Frontal cortex (tissue), 4 donors: ENCODE measurements at places on chromosomes 11 and 22.

GRCh38 chr11:125235071-125235471 lies 70.5 kb downstream of the PKNOX2 start:
- DNase-seq, result no peak

- no peak for DNase-seq
Measured at GRCh38 chr11:124069429-124070401, 28.6 kb upstream of the OR10G7 start.

- DNase-seq, result no peak
Measured at GRCh38 chr11:133649040-133649439, 116.7 kb upstream of the OPCML start.

DNA sequence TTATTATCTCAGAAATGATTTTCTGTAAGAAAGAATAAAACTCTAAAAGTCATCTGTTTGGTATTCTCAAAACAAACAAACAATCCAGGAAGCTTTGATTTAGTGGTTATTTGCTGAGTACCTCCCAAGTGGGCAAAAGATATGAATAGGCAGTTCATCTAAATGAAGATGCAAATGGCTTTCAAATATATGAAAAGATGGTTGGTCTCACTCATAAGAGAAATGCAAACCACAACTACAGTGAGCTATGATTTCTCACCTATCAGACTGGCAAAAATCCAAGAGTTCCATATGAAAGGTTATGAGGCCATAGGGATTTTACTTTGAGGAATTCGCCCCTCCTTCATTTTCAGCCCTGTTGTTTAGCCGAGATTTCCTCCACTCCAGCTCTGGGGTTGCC lies 11.3 kb upstream of the P2RY2 start:
- DNase-seq, result no peak

GRCh38 chr11:115672412-115672811 lies 168.2 kb upstream of the CADM1 start:
- DNase-seq, result no peak

- no peak for DNase-seq
Measured at GRCh38 chr11:23903044-23903704, 593.7 kb upstream of the LUZP2 start.

DNA sequence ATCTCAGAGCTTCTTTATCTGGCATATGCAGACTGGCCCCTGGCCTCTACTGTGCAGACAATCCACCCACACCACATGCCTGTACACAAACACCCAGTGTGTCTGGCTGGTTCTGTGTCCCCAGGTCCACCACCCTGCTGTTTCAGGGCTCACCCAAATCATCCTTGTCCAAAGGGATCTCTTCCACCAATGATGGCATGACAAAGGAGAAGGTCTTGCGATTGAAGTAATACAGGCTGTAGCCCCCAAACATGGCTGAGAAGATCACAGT lies 1.7 kb downstream of the SLC37A4 start:
- no peak for DNase-seq

DNA sequence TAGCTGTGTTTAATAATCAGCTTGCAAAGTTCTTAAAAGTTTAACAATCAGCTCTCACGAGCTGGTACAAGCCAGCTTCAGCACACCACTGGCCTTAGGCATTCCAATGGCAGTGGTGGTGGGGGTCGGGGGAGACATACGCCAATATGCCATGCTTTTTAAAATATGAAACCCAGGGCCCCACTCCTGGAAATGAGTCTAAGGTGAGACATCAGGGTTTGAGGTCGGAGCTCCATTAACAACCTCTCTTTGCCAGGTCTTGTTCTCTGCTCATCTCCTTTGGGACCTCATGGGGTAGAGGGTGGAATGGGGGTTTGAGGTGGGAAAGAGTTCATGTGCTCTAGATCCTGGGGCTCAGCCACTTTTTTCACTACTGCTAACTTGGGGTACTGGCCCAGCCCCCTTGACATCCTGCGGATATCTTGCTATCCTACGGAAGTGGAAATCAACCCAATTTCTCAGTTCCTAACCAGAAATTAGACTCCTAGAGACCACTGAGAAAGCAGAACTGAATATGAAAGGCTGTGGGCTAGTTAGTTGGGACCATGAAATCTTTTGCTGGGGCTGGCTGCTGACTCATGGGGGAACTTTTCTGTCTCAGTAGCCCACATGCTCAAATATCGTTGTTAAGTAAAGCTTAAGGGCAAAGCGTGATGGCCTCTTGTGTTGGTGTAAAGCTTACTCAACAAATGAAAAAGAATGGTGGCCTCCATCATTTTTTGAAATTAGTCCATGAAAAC lies 90.1 kb downstream of the PDHX start:
- DNase-seq, result no peak

DNA sequence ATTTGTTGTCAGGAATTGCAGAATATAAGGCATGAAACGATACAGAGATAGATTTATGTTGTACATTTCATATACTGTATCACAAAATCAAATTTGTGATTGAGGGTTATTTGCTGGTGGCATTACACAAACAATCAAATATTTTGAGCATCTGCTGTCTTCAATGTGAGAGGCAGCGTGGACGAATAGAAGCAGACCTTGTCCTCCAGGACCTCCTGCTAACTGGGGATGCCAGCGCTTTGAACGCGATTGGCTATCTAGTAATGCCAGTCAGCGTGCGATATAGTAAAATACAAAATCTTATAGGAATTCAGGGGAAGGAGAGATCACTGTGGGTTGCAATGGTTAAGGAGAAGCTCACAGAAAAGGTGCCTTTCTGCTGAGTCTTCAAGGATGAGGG lies 631 bp upstream of the SNX19 start:
- DNase-seq, result no peak

DNA sequence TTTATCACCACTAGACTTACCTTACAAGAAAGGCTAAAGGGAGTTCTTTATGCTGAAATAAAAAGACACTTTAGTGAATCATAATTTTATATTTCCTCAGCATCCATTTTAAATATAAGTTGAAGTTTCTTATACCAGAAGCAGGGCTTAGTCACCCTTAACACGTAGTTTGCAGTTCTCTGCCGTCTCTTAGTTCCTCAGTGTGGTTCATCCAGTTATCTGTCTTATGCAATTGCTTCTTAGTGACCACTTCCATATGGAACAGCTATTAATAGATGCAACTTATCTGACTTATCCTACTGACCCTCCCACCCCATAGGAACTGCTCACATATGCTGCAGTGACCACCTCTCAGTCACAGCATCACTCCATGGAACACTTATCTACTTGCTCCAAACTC lies 11.7 kb upstream of the SLC36A4 start:
- no peak for DNase-seq

GRCh38 chr22:34017205-34017604 lies 96.9 kb upstream of the LARGE1 start:
- no peak for DNase-seq

DNA sequence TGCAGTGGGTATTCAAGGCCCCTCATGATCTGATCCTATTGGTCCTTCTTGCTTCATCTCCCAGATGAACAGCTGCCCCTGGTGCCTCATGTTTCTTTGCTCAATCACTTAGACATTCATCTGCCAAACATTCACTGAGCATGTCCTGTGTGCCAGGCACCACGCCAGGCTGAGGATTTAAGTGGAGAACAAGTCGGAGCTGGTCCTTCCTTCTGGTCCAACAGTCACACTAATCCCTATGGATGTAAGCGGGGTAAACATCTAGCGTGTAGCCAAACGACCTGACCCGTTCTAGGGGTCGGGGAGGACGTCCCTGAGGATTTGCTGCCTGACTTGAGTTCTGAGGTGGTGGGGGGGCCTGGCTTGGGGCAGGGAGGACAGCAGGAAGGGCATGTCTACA lies 21.9 kb downstream of the ZMAT5 start:
- DNase-seq, result no peak
